ENCODE measurements at places on chromosomes 16 and 17. TPM values are rescaled to one million over a fixed set of nuclear protein-coding genes. Genes with fewer than 3 reads are reported as not detected.

KIF19 gene
- 0.88 TPM for polyA plus RNA-seq

JUP gene
- polyA plus RNA-seq: 145 TPM

SLC26A11 gene
- 4.4 TPM for polyA plus RNA-seq

CHD9NB gene
- polyA plus RNA-seq: 0.77 TPM

ZACN gene
- 1.5 TPM for polyA plus RNA-seq

TBC1D3B gene
- 1.5 TPM for polyA plus RNA-seq

KIF18B gene
- polyA plus RNA-seq: 0.25 TPM

SLC6A4 gene
- polyA plus RNA-seq: 1.2 TPM

TBC1D28 gene
- polyA plus RNA-seq: not detected

KCTD19 gene
- 0.07 TPM for polyA plus RNA-seq

GABARAP gene
- polyA plus RNA-seq: 741 TPM

MYO15A gene
- 0.63 TPM for polyA plus RNA-seq

IRX6 gene
- polyA plus RNA-seq: 0.02 TPM

CRISPLD2 gene
- 12.7 TPM for polyA plus RNA-seq

SOX8 gene
- 1.5 TPM for polyA plus RNA-seq

PLK1 gene
- 0.45 TPM for polyA plus RNA-seq

CDRT15L2 gene
- not detected for polyA plus RNA-seq

NFATC2IP gene
- polyA plus RNA-seq: 13.4 TPM
